Amygdala (tissue), 56 donors: ENCODE measurements at places on chromosomes 13 and 19.

GRCh38 chr13:55230570-55230908 lies 1910.2 kb upstream of the PRR20A start:
- DNase-seq, result no peak

DNA sequence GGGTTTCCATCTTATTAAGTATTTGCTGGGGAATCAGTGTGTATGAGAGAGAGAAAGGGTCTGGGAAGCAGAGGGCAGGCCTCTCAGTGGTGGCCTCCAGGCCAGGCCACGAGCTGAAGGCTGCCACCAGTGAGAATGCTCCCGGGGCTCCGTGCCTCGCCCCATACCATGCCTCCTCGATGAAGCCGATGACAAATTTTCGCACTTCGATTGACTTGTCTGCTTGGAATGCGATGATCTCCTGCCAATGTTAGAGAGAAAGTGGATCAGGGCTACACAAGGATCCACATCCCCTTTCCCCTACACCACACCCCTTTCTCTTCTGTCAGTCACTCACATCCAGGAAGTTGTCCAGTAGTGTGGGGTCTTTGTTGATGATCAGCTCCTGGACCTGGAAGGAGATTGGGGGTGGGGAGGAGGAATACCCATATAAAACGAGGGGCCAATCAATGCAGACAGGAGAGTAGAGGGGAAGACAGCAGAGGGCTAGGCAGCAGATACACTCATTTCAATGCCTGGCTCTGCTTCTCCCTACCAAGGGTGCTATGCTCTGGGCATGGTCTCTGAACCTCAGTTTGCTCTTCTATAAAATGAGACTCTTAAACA lies 10.7 kb downstream of the SYMPK start:
- no peak for DNase-seq

- DNase-seq, result no peak
Measured at GRCh38 chr19:29690842-29691241, 24.2 kb downstream of the C19orf12 start.

DNA sequence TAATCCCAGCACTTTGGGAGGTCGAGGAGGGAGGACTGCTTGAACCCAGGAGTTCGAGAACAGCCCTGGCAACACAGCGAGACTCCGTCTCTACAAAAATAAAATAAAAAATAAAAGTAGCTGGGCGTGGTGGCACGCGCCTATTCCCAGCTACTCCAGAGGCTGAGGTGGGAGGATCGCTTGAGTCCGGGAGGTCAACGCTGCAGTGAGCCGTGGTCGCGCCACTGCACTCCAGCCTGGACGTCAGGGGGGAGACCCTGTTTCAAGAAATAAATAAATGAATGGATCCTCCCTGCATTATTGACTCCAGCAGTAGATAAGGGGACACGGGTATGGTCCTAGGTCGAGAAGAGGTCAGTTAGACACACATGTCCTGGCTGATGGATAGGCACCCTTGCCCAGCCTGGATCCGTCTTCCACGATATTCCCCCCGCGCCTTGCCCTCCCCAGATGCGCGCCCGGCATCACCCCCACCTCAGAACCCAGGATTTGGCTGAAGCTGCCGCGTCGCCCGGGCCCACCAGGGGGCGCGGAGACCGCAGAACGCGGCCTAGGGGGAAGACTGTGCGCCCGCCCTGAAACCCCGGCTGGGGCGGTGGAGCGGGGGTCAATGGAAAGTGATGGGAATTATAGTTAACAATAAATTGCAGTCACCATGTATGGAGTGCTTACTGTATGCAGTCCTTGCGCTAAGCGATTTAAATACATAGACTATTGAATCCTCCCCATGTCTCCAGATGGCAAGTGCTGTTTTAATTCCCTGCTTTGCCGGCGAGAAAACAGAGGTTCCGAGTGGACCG lies 2.1 kb upstream of the HOOK2 start:
- DNase-seq, result peak; percentile 35

DNA sequence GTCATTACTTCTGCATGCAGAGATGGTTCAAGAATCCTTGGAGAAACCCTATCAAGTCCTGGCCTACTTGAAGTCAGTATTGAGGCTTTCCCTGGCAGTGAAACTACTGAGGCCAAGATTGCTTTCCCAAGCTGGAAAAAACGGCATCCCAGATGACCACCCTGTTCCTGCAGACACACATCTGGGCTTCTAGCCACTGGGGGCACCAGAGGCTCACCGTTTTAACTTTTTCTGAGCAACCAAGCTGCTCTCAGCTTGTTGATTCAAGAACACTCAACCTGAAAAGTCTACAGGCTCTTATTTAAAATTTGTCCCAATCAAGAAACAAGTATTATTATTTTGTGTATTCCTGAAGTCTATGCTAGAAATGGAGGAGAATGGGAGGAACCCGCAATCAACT lies 66.6 kb downstream of the SPRYD7 start:
- DNase-seq, result no peak

- DNase-seq, result no peak
Measured at GRCh38 chr13:51590971-51591627, 6.8 kb downstream of the WDFY2 start.

- DNase-seq, result no peak
Measured at GRCh38 chr13:20801707-20802106, 27.9 kb upstream of the EEF1AKMT1 start.

- no peak for DNase-seq
Measured at GRCh38 chr19:7933411-7933810, 7.5 kb upstream of the CTXN1 start.

DNA sequence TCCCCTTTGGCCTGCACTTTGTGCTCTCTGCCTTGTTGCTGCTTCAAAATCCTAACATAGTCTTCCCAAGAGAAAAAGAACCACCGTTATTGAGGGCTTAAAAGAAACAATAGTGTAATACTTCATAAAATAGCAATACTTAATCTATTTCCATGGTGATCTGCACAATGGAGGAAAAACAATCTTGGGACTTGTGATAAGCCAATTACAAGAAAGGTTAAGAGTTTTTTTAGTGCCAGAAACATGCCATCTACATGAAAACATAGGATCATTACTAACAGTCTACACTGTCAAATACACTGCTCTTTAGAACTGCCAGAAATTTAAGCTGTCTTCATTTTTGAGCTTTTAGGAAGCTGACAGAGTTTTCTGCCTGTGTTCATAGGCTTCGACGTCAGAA lies 54.1 kb upstream of the MAB21L1 start:
- no peak for DNase-seq

DNA sequence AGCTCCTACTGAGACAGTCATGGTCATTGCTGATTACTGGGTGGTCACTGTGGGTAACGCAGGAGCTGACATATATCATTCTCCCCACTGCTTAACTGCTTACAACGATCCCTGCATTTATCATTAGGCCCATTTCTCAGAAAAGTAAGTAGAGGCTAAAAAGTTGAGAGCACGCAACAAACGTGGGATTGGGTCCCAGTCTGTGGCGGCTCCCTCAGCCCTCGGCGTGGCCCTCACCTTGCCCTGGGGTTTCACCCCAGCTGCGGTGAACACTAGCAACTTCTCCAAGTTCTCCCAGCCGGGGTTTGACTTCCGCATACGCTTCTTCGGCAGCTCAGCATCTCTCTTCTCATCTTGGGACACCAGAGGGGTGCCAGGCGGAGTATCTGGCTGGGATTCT lies 2.5 kb downstream of the PNKP start:
- DNase-seq, result no peak

- no peak for DNase-seq
Measured at GRCh38 chr13:110331362-110331761, 24.3 kb downstream of the COL4A2 start.

GRCh38 chr13:70090036-70090723 lies 17.4 kb upstream of the ATXN8OS start:
- DNase-seq, result no peak

GRCh38 chr19:42427313-42427712 lies at the start of gene LIPE:
Gene LIPE, minus strand, starts transcription at chr19:42427388. Its CDS starts 239 bp downstream, at chr19:42427149.
- DNase-seq, result no peak

DNA sequence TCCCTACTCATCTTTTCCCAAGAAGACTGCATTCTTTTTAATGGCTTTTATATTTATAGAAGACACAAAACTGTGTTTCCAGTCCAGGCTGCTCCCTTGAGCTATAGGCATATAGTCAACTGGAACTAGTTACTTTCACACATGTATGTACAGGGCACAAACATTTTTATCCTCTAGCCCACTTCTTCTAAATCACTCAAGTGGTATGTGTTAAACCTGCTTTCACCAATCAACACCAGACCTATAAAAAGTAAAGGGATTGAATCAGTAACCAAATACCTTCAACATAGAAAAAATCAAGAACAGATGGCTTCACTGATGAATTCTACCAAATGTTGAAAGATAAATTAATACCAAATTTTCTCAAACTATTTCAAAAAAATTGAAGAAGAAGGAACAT lies 584.2 kb upstream of the SLITRK1 start:
- DNase-seq, result no peak

- DNase-seq, result no peak
Measured at GRCh38 chr19:46390121-46390858, 23.1 kb downstream of the CCDC8 start.

DNA sequence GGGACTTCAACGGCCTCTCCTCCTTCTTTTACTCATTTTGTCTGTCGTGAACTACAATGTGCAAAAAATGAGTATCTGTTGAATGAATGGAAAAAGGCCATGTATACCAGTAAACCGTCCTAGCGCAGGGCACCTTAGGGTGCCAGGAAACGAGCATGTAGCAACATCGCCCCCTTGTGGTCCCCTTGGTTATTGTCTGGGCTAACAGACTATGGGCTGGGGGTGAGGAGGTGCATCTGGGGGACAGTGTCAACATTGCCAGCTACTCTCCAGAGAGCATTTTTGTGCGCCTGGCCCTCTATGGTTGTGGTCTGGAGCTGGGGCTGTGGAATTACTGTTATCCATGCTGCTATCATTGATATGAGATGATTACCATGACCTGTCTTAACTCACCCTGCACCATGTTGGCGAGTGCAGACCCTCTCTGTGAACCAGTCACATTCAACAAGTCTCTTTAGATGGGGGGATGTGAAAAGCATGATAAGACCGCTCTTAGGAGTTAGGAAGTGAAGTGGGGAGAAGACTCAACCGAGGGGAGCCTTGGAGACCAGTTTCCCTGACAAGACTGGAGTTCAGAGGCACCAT lies 22.8 kb upstream of the SIGLEC11 start:
- no peak for DNase-seq

DNA sequence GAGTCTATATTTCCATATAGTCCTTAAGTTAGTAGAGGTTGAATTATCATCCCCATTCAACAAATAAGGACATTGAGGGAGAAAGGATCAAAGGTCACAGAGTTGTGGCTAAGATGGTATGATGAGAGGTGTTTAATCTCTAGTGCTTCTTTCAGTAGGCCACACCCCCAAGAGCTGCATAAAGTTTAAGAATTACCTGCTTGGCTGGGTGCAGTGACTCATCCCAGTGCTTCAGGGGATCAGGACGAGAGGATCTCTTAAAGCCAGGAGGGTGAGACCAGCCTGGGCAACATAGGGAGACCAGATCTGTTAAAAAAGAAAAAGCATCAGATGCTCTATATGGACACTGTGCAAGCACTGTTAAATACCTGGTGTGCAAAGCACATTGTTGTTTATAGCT lies 560.0 kb upstream of the KLHL1 start:
- no peak for DNase-seq

DNA sequence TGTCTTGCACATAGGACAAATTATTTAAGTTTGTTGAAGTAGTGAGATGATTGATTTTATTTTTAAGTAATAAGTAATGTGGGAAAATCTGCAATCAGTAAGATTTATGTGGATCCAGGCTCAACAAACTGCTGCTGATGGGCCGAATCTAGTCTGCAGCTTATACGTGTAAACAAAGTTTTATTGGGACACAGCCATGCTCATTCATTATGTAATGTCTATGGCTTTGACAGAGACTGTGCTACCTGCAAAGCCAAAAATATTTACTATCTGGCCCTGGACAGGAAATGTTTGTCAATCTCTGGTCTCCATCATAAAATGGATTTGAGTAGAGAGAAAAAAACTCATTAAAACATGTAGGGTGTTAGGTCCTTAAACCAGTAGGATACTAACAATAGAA lies 728.0 kb downstream of the GPC5 start:
- DNase-seq, result no peak

- DNase-seq, result peak; percentile 29
Measured at GRCh38 chr19:51799034-51799773, 4.2 kb downstream of the FPR3 start.

DNA sequence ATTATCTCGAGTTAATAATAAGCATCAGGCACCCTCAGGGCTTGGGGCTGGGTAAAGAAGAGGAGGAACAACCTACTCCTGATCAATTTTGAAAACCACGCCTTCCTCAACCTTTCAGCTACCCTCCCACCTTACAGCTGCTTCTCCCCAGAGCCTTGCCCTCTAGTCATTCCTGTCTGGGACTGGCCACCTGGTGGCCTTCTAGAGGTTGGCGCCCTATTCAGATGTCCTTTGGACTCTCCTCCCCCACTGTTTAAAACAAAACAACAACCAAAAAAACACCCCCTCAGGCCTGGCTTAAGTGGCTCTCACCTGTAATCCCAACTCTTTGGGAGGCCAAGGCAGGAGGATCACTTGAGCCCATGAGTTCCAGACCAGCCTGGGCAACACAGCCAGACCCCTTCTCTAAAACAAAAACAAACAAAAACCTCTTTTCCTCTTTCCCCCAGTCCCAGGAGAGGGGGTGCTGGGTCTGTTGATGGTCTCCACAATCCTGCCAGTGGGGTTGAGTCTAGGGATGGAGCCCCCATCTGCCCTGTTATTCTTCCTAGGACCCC lies 62.3 kb downstream of the CCDC70 start:
- DNase-seq, result no peak

- no peak for DNase-seq
Measured at GRCh38 chr19:31312009-31312676, 37.1 kb downstream of the TSHZ3 start.

GRCh38 chr19:19159534-19159933 lies 10.5 kb downstream of the MEF2B start:
- no peak for DNase-seq

GRCh38 chr19:2341244-2341751 lies 12.8 kb downstream of the SPPL2B start:
- no peak for DNase-seq

DNA sequence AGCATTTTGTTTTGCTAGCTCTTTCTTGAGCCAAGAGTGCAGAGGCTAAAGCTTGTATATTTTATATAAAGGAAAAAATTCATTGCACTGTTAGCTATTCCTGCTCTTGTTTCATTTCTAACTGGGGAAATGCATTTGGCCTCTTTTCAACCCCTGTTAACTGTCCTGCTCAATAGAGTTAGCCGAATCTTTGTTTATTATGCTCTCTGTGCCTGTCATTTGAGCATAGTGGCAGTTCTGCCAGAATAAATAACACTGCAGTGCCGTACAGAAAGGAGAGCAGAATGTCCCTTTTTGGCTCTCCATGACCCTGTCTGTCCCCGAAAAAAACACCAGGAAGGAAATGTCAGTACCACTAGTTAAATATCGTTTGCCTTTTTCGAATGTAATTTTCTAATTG lies 350.8 kb downstream of the MYO16 start:
- DNase-seq, result no peak

DNA sequence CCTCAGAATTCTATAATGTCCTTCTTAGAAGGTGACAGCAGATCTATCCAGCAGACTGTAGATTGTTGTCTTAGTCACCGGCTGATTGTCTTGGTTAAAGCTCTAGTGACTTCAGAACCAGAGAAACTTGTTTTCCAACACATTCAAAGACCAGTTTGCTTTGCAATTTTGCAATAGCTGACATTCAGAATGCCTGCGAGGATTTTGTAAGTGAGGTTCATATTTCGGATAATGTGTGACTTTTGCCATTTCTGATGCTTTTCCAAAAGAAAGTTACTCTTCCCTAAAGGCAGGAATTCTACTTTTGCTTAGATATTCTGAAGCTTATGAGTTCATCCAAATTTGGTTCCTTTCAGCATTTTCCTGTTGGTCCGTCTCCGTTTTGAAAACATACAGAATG lies 13.2 kb downstream of the SPINT2 start:
- DNase-seq, result no peak

GRCh38 chr13:20436505-20436904 lies 89.2 kb downstream of the CRYL1 start:
- DNase-seq, result no peak
